ENCODE measurements at places on chromosomes 3 and 15.

- no peak for DNase-seq
These were observed 9.2 kb downstream of the CADM2 start for GRCh38 chr3:84967767-84968581.

DNA sequence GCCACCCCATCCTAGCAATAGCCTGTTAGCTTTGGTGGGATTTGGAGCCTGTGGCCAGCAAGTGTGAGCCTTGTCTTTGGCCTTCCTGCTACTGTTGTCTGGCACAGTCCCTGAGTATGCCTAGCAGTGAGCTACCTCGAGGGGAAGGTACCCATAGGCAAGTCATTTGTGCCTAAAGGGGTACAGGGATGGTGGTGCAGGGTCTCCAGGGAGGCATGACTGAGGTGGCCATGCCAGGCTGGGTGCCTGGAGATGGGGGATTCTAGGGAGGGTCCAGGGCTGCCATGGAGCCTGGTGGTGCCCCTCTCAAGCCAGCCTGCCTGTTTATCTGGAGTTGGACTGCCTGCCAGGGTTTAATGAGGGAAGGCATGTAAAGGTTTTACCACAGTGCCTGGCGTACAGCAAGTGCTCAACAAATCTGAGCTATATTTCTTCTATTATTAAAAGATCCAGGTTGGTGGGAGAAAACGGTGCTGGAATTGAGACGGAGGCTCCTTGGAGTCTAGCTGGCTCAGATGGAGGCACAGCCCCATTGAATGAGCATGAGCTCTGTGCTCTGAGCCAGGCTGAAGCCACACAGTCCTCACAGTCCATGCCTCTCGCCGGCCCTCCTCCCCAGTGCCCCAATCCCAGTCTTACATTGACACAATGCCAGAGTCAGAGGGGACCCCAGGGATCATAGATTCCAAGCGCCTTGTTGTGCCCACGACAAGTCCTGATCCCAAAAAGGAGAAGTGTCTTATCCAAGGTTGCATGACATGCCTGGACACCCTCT is 76.2 kb downstream of the CORO2B start:
- DNase-seq, result peak; percentile 34

DNA sequence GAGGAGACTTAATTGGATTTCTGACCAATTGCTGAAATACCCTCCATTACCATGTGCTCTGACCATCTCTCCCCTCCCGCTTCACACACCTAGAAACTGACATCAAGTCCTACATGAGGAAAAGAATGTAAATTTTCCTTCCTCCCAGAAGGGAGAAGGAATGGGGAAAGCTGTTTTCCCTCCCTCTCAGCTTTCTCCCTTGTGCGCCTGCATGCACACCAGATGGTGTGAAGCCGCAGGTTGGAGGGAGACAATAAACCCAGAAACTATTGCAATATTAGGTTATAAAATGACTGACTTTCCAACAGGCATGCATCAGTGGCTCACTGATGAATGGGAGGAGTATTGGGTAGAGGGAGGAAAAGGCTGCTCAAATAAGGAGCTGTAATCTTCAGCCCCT is 50.9 kb downstream of the MB21D2 start:
- no peak for DNase-seq

- no peak for DNase-seq
These were observed 40.3 kb downstream of the USP50 start for GRCh38 chr15:50506121-50506520.

GRCh38 chr3:151196434-151196833 is 6.6 kb downstream of the GPR171 start:
- DNase-seq, result no peak

GRCh38 chr3:157175691-157176507 is 16.0 kb upstream of the CCNL1 start:
- DNase-seq, result no peak

GRCh38 chr3:163481738-163482137 is 1596.6 kb downstream of the SI start:
- no peak for DNase-seq

GRCh38 chr3:37338500-37338899 is 164.1 kb upstream of the LRRFIP2 start:
- DNase-seq, result no peak

DNA sequence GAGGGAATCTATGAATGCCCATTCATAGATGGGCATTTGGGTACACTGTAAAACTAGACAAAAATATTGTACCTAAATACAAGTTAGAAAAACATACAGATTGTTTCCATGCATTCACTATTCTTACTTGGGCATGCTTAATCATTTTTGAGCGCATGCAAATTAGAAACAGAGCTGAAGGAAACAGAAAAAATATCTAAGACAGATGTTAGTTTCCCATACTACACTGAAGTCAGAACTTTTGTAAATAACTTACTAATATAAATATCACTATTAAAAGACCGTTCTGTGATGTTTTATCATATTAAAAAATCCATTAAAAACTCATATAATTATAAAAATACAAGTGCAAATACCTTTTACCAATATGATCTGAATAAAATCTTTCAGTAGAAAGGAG is 58.7 kb downstream of the GOLIM4 start:
- no peak for DNase-seq

- no peak for DNase-seq
These were observed 106.1 kb upstream of the HES1 start for GRCh38 chr3:194029846-194030245.

- no peak for DNase-seq
These were observed 90.1 kb downstream of the VGLL4 start for GRCh38 chr3:11553436-11554235.

DNA sequence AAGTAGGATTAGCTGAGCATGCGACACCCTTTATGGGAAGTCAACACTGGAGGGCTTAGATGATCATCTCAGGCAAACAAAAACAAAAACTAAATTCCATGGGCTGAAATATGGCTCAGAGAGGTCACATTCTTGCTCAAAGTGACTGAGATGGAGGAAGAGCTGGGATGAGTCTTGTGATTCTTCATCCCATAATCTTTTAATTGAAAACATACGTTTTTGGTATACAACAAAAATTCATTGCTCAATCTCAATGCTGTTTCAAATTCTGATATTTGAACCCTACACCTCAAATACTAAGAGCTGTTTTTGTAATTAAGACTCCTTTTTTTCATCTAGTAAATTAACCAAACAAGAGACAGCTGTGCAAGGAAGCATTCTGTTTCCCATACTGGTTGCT is 257.0 kb downstream of the NR1D2 start:
- DNase-seq, result no peak

DNA sequence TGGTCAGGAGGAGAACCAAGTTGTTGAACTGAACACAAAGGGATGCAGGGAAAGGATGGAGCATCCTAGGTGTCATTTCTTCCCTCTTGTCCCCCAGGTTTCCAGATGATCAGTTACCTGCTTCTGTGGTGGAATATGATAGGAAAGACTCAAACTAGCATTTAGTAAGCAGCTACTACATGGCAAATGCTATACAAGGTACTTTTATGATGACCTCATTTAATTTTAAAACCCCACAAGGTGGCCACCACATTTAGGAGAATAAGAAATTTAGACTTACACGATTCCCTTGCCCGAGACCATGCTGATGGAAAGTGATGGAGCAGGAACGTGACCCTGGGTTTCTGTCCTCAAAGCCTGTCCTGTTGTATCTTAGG is 40.9 kb downstream of the CCR4 start:
- no peak for DNase-seq

GRCh38 chr3:37967260-37967881 is 23.2 kb upstream of the VILL start:
- peak; percentile 84 for DNase-seq

DNA sequence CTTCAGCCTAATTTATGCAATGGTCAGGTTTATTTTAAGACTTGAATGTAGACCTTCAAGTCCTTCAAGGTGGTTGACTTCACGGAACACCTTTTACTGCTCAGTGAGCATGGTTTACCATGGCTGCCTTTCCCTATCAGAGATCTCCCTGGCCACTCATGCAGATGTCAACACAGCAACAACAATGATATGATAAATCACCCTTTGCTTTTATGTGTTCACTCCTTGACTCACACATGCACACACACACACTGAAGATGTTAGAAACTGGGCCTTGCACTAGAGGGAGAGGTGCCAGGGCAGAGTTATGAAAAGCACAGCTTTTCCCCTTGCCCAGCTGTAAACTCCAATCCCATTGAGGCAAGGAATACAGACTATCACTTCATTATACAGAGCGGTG is 134.4 kb downstream of the WNT5A start:
- no peak for DNase-seq

- DNase-seq, result no peak
These were observed 343.2 kb upstream of the NR2F2 start for GRCh38 chr15:95987299-95987698.

GRCh38 chr15:72796515-72797337 is 13.2 kb upstream of the ADPGK start:
- DNase-seq, result peak; percentile 82

- DNase-seq, result no peak
These were observed 530.9 kb upstream of the CBLB start for GRCh38 chr3:106399761-106400160.

GRCh38 chr3:37935756-37936666 is 54.6 kb upstream of the VILL start:
- no peak for DNase-seq

DNA sequence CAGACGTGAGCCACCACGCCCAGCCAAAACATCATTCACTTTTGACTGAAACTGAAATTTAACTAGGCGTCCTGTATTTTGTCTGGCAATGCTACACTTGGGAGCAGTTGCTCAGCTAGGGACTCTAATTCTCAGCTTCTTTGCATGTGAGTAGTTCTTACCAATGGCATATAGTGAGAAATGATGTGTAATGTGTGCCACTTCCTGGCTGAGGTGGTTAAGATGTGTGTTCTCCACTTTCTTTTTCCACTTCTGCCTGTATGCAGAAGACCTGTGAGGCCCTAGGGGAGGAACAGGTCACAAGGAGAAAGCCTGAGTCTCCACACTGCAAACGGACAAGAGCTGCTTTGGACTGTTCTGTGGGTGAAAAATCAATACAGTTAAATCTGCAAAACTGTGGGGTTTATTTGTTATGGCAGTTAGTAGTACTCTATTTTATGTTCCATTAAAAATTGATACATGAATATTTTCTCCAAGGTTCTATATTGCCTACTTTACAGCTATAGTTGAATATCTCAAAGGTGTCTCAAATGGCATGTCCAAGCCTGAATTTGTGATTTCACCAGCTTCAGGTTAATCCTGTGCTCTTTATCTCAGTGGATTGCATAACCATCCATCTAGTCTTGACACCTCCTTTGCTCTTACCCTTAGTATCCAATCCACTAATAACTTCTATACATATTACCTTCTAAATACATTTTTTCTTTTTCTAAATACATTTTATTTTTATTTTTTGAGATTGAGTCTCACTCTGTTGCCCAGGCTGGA is 59.3 kb downstream of the NR1D2 start:
- DNase-seq, result no peak

GRCh38 chr15:97875513-97876280 is 84.8 kb upstream of the ARRDC4 start:
- DNase-seq, result no peak

GRCh38 chr3:161100994-161101393 is 4.2 kb downstream of the B3GALNT1 start:
- no peak for DNase-seq

GRCh38 chr3:195774917-195775316 is 36.8 kb downstream of the MUC4 start:
- DNase-seq, result no peak

DNA sequence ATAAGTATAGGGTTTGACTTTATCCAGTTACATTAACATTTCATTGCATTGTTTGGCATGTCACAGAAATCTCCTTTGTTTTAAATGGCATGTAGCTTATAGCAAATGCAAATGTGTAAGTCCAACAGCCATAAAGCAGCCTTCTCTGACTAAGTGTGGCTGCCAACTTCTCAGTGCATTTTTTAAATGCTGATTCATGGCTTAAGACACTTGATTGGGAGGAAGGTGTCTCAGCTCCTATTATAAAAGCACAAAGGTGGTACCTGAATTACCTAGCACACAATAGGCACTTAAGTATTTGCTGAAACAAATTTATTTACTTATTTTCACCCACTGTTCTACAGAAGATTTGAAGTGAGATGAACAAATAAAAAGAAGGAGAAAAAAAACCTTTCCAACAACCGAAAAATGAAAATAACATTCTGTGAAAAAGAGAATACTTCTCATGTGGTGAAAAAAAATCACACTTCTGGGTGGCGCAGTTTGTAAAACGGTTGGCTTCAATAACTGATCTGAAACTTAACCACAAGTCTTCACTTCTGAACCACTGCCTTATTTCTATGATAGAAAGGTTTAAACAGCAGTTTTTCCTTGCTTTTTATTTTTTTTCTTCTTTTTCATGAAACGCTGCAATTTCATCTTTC is 105.5 kb upstream of the ICE2 start:
- no peak for DNase-seq

- no peak for DNase-seq
These were observed 8.6 kb downstream of the ALS2CL start for GRCh38 chr3:46684891-46685290.

DNA sequence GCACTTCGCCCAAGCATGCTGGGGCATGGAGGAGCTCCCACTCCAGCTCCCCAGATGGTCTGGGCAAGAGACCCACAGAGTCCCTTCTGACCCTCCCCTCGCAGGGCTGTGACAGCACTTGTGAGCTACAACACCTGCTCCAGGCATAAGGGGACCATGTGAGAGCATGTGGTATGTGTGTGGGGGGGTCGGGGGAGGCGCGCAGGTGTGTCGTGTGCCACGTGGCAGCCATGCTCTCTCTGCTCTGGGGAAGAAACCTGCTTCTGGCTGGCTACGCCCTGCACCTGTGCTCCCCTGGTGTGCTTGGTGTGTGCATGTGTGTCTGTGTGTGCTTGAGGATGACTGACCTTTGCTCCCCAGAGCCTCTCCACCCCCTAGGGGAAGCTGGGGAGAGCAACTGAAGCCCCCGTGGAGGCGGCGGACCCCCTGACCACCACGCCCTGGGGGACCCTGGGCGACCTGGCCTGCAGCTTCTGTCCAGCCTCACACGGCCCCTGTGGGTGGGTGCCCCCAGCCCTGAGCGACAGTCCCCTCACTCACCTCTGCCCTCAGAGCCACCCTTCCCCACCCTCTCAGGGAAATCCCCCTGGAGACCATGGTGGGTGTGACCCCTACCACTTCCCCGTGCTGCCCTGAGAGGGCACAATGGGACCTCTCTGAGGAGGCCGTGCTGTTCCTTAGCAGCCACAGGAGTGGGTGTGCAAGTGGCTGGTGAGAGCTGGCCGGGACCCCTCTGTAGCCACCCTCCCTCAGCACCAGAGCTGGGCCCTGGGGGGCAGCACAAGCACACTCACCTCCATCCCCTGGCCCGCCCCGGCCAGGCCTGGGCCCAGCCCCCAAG is 16.6 kb upstream of the SEC13 start:
- no peak for DNase-seq

- DNase-seq, result no peak
These were observed 39.2 kb upstream of the TFRC start for GRCh38 chr3:196121066-196121465.

DNA sequence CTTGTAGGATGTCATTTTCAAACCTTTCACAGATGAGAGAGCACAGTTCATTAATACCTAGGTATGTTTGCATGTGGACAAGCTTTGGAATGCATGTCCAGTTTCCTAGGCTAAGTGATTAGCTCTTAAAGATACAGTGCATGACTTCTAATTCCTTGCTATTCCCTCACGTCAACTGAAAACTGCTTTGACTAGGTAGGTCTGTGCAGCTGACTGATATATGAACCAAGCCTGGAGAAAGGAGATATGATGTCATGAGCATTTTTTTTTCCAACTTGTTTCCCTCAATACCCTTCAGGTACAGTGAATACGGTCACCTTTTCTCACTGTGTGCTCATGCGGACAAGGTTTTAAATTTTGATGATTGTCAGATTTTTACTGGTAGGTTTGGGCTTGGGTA is 41.6 kb upstream of the TASOR start:
- DNase-seq, result no peak
